Ovary (tissue), 10 donors: ENCODE measurements at places on chromosomes 3 and 15. TPM values are rescaled to one million over a fixed set of nuclear protein-coding genes. Genes with fewer than 3 reads are reported as not detected.

DNA sequence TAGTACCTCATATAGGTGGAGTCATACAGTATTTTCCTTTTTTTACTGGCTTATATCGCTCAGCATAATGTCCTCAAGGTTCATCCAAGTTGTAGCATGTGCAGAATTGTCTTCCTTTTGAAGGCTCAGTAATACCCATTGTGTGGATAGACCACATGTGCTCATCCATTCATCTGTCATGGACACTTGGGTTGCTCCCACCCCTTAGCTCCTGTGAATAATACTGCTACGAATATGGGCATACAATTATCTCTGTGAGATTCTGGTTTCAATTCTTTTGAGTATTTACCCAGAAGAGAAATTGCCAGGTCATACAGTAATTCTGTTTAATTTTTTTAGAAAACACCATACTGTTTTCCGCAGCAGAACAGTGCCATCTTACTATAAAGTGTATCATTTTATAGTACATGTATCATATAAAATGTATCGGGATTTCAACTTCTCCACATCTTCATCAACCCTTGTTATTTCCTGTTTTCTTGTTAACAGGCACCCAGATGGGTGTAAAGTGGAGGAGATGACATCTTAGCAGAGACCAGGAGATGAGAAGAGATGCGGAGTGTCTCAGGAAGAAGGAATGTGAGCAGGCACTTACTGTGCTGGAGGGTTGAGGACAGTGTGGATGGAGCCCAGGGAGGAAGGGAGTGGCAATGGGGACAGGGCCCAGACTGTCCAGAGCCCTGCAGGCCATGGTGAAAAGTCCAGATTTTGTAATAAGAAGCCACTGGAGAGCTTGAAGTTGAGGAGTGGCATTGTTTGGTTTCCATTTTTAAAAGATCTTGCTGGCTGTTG, 27.0 kb upstream of the PRR23E start:
- no peak for DNase-seq
- no peaks in the 10 kb centered on the region for H3K36me3 ChIP-seq
- H3K4me3 ChIP-seq = no peak overlapping the region

DNA sequence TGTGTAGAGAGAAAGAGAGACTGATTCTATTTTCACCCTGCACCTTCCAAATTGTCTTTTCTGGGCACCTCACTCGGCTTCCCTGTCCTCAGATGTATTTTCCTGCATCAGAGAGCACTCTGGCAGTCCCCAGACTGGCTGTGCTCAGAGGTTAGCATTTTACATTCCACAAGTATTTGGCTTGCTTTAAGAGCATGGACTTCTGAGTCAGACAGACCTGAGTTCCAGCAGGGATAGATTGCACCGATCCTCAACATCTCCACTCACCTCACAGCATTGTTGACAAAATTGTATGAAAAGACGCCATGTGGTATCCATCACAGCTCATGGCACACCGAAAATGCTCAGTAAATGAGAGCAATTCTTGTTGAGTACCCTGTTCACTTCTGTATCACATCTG, 45.6 kb downstream of the SST start:
- DNase-seq = no peak
- H3K36me3 ChIP-seq = no peaks in the 10 kb centered on the region
- H3K27ac ChIP-seq = no peak overlapping the region
- no peak overlapping the region for H3K4me3 ChIP-seq
- H3K27me3 ChIP-seq = no peaks in the 10 kb centered on the region

DNA sequence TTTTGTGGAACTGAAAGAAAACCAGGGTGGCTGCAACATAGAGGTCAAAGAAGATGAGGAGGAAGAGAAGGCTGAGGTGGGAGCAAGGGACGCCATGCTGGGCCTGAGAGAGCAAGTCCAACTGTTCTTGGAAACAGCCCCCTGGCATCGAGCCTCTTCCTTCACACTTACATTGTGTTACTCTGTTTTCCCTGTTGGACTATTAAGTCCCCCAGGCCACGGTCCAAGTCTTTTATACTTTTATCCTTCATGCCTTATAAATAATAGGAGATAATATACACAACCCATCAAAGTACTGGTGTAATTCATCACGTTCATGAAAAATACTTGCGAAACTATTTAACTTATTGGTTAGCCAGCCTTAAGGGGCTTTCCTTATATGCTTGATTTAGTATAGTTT, 79.3 kb downstream of the ATG7 start:
- H3K27ac ChIP-seq = no peak overlapping the region
- no peaks in the 10 kb centered on the region for H3K4me1 ChIP-seq
- DNase-seq = no peak
- H3K4me3 ChIP-seq = no peak overlapping the region

GRCh38 chr15:38260077-38260476, 7.4 kb downstream of the SPRED1 start:
- no peak overlapping the region for H3K4me3 ChIP-seq
- H3K36me3 ChIP-seq = no peaks in the 10 kb centered on the region
- peaks cover 2% of the 10 kb centered on the region for H3K4me1 ChIP-seq
- no peak for DNase-seq
- H3K27ac ChIP-seq = no peak overlapping the region
- H3K27me3 ChIP-seq = no peaks in the 10 kb centered on the region

RYR3 gene
- 0.96 TPM for total RNA-seq

GRCh38 chr15:95557226-95558046, 773.1 kb upstream of the NR2F2 start:
- H3K4me3 ChIP-seq = no peak overlapping the region
- peaks cover 3% of the 10 kb centered on the region for H3K4me1 ChIP-seq
- no peaks in the 10 kb centered on the region for H3K27me3 ChIP-seq
- DNase-seq = no peak

AADACL2 gene
- not detected for total RNA-seq

MAGEL2 gene
- 4.3 TPM for total RNA-seq

GRCh38 chr15:60426870-60427508, 29.2 kb upstream of the ANXA2 start:
- no peak overlapping the region for H3K27ac ChIP-seq
- no peaks in the 10 kb centered on the region for H3K27me3 ChIP-seq
- H3K36me3 ChIP-seq = no peaks in the 10 kb centered on the region
- H3K4me3 ChIP-seq = no peak overlapping the region
- H3K4me1 ChIP-seq = peaks cover 4% of the 10 kb centered on the region
